ENCODE measurements at places on chromosomes 12 and 14. TPM values are rescaled to one million over a fixed set of nuclear protein-coding genes. Genes with fewer than 3 reads are reported as not detected.

Gene CLEC2A
- total RNA-seq: not detected

- H3K27me3 ChIP-seq: no peaks in the 10 kb centered on the region
- DNase-seq: no peak
- no peak overlapping the region for H3K4me3 ChIP-seq
- no peak overlapping the region for H3K27ac ChIP-seq
- H3K36me3 ChIP-seq: no peaks in the 10 kb centered on the region
Observed at GRCh38 chr14:33726685-33727084, 224.2 kb downstream of the EGLN3 start.

Gene OGFOD2
- total RNA-seq: 33.8 TPM

- H3K27ac ChIP-seq: peak overlapping the region; percentile 94
- peaks cover 9% of the 10 kb centered on the region for H3K36me3 ChIP-seq
- H3K4me1 ChIP-seq: peaks cover 88% of the 10 kb centered on the region
- no peak for DNase-seq
- H3K4me3 ChIP-seq: peak overlapping the region; percentile 84
Observed at GRCh38 chr14:73745571-73746519, 31.7 kb upstream of the PNMA1 start.

DNA sequence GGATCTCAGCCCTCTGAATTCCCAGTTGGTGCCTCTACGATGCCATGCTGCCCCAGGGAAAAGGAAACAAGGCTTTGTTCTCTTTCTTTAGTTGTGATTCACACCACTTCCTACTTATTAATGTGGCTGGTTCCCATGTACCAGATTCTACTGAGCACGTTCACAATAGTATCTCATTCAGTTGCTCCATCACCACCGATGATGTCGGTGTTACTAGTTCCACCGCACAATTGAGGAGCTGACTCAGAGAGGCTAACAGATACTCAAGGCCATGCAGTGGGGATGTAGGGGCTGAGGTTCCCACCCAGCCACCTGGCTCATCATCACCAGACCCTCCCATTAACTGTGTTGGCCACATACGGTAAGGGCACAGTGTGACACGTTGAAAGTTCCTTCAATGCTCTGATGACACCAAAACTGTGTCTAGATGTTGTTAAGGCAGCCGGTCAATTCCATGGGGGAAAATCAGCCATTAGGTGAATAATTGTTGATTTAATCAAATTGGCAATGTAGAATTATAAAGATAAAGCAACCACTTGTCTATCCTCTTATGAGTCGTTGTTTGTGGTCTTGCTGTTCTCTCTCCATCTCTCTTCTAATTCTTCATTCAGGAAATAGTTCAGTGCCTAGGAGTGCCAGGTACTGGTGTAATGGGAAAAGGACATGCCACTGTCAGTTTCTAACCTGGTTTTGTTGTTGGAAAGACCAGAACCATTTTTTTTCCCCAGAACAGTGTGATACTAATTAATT lies 244.2 kb upstream of the CRY1 start:
- H3K4me3 ChIP-seq: peak overlapping the region; percentile 29
- DNase-seq: no peak
- no peaks in the 10 kb centered on the region for H3K27me3 ChIP-seq
- H3K4me1 ChIP-seq: peaks cover 47% of the 10 kb centered on the region
- peak overlapping the region; percentile 69 for H3K27ac ChIP-seq

GRCh38 chr12:27468241-27468640 lies 21.7 kb downstream of the SMCO2 start:
- no peak overlapping the region for H3K4me3 ChIP-seq
- H3K27me3 ChIP-seq: no peaks in the 10 kb centered on the region
- no peak for DNase-seq
- H3K36me3 ChIP-seq: peaks cover 15% of the 10 kb centered on the region

- peaks cover 10% of the 10 kb centered on the region for H3K4me1 ChIP-seq
- H3K27ac ChIP-seq: no peak overlapping the region
- peaks cover 3% of the 10 kb centered on the region for H3K36me3 ChIP-seq
- DNase-seq: no peak
Observed at GRCh38 chr14:105378199-105378598, 20.1 kb upstream of the TEX22 start.

- DNase-seq: no peak
- peaks cover 17% of the 10 kb centered on the region for H3K36me3 ChIP-seq
- H3K27ac ChIP-seq: peak overlapping the region; percentile 66
- no peak overlapping the region for H3K4me3 ChIP-seq
- no peaks in the 10 kb centered on the region for H3K27me3 ChIP-seq
- peaks cover 26% of the 10 kb centered on the region for H3K4me1 ChIP-seq
Observed at GRCh38 chr12:95857799-95858198, 953 bp upstream of the SNRPF start.

DNA sequence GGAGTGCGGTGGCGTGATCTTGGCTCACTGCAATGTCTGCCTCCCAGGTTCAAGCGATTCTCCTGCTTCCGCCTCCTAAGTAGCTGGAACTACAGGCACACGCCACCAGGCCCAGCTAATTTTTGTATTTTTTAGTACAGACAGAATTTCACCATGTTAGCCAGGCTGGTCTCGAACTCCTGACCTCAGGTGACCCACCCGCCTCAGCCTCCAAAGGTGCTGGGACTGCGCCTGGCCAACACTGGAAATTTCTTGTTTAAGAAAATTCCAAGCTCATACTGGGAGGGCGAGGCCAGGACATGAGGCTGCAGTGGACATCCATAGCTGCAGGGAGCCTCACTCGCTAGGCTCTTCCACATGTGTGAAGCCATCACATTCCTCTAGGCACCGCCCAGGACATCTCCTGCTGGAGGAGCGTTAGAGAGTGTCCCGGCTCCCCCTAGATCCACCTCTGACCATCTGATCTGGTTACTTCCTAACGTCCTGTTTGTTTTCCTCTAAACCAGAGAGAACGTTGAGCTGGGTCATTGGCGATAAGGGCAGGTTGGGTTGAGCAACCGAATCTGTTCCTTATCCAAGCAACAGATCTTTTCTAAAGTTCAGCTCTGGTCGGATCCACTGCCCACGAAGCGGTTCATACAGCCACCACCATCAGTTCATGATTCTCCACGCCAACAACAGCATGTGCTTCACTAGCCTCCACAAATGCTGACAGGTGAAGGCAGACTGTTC lies 108.2 kb upstream of the MED13L start:
- no peak overlapping the region for H3K4me3 ChIP-seq
- H3K27me3 ChIP-seq: peaks cover 9% of the 10 kb centered on the region
- H3K4me1 ChIP-seq: peaks cover 9% of the 10 kb centered on the region
- H3K27ac ChIP-seq: no peak overlapping the region
- no peak for DNase-seq

- no peak for DNase-seq
- H3K27me3 ChIP-seq: no peaks in the 10 kb centered on the region
- peaks cover 7% of the 10 kb centered on the region for H3K36me3 ChIP-seq
- H3K4me1 ChIP-seq: peaks cover 3% of the 10 kb centered on the region
Observed at GRCh38 chr12:108670066-108670631, 36.5 kb upstream of the SELPLG start.

Gene MRPL42
- 50.2 TPM for total RNA-seq

- H3K4me1 ChIP-seq: peaks cover 36% of the 10 kb centered on the region
- H3K27me3 ChIP-seq: no peaks in the 10 kb centered on the region
- no peak for DNase-seq
Observed at GRCh38 chr12:10293570-10294227, 14.0 kb upstream of the KLRD1 start.

All from activated naive CD8-positive, alpha-beta T cell treated with anti-CD3 and anti-CD28 coated beads, Interleukin-2, amount 10 ng/mL, durations not matched to agents 7 days and 5 days (primary cell).